ENCODE measurements at places on chromosomes 2 and 18.

DNA sequence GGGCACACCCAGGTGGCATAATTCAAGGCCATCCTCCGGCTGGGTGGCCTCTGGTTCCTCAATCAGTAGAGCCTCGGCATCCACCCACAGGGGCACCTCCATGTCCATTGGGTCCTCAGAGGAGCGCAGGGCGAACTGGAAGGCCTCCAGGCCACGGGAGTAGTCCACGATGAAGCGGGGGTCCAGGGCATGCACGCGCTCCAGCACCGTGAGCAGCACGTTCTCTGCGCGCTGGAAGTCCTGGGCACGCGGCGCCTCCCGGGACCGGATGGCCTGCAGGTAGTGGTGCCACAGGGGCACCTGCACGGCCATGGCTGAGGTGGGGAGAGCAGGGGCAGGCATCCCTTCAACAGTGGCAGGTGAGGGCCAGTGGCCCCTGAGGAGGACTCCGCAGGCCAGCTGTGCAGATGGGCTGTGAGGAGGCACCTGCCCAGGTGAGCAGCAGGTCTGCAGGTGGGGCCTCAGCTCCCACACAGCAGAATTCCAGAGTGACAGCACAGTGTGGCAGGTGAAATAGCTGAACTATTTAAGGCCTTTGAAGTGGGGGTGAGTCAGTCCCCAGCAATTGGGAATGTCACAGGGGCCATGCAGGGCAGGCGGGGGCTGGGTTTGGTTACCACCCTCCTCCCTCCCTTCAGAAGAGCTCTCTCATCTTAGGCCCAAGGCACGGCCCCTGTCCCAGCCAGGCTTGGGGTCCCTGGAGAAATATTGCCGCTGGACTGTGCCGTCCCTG is at the start of gene MAB21L4:
Gene MAB21L4 (minus strand): TSS at position 501 of the 733 bp plus-strand sequence. CDS start 159 bp downstream, at position 342.
- DNase-seq, result no peak

GRCh38 chr2:138779406-138779780 is 797 bp downstream of the NXPH2 start:
- DNase-seq, result peak; percentile 61

GRCh38 chr2:176137252-176137580 is 7.7 kb downstream of the HOXD8 start:
- no peak for DNase-seq

GRCh38 chr2:186328838-186329237 is 157.2 kb upstream of the ZC3H15 start:
- no peak for DNase-seq

- no peak for DNase-seq
These were observed 164.9 kb downstream of the BABAM2 start for GRCh38 chr2:28055325-28055970.

GRCh38 chr2:45685260-45685659 is 33.8 kb downstream of the PRKCE start:
- no peak for DNase-seq

GRCh38 chr2:150166313-150167051 is 321.0 kb downstream of the RND3 start:
- DNase-seq, result no peak

DNA sequence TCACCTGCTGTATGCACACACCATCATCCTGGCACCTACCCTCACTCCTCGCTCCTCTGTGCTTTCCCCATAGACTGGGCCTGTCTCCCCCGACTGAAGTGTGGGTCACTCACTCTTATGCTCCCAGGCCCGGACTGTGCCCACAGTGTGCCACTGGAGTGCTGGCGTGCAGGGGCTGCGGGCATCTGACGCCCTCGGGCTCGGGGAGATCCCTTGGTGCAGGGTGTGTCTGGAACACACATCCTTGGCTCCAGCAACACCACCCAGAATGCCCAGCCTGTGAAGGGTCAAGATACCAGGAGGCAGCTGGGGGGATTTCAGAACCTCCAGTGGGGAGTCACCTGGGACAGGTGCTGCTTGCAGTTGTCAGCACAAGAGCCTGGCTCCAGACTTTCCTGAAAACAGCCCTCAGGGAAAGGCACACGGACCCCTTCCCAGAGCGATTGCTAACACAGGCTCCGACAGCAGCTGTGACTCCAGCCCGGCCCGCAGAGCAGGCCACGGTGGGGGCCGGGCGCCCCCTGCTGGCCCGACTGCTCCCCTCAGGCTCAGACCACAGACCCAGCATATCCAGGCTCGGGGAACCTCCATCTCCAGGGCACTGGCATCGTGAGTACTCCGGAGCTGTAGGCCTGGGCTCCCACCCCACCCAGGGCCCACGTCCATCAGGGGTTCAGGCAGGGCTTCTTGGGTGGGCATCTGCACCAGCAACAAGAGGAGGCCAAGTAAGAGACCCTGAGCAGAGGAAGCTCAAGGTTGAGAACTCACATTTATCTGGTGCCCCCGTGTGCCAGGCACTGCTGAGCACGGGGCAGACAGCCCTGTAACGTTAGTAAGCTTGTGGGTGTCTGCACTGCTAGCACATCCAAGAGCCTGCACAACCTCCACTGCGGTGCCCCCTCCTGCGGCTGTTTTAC is 8.6 kb downstream of the HS1BP3 start:
- peak; percentile 87 for DNase-seq

GRCh38 chr2:98541906-98542305 is 66.4 kb downstream of the COA5 start:
- no peak for DNase-seq

- no peak for DNase-seq
These were observed 97.6 kb upstream of the SLC39A10 start for GRCh38 chr2:195559431-195559914.

GRCh38 chr2:218888341-218888740 is 7.7 kb downstream of the WNT10A start:
- DNase-seq, result no peak

All from right forelimb (tissue), 1 donor.